ENCODE measurements at places on chromosomes 2 and 18.

- no peak for DNase-seq
Observed at GRCh38 chr2:95075440-95076132, 46.0 kb downstream of the MRPS5 start.

DNA sequence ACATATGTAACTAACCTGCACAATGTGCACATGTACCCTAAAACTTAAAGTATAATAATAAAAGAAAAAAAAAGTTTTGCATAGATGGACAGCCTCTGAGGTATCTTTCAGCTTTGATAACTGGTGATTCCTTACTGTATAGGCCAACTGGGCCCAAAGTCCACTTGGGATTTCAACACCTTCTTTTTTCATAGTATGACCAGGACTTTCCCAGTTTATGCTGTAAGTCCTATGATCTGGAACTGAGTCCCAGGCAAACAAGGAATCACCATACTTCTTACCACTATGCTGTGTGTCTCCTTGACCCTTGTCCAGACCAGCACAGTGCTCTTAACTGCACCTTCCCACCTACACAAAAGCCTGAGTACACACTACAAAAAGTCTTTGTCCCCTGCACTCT is 205.1 kb upstream of the RBBP8 start:
- no peak for DNase-seq

DNA sequence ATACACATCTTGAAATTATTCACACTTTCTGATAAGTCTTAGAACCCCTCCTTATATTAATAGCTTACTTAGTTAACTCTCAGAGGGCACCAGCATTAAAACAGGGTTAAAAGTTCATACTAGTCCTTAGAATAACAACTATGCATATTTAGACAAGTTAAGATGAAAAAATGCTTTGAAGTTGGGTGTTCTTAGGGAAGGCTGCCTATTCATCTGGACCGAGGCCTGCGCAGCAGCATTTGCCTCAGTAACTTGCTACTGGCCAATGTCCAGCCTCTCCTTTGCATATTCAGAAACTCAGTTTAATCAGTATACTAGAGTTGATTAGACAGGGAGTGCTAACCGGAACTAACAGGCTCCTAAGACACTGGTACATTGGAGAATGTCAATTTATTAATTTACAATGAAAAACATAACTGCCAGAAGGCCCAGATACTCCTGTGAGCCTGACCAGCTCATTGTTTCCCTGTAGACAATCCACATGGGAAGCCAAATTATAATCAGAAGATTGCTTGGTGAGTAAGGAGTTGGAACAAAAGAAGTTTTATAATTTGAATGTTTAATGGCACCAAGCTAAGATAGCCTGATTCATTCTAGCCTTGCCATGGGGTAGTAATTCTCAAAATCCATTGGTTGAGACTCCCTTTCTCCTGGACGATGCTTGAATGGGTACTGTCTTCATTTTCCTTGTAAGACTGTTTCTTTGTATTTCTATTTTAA is 48.9 kb downstream of the DYNC1I2 start:
- no peak for DNase-seq

DNA sequence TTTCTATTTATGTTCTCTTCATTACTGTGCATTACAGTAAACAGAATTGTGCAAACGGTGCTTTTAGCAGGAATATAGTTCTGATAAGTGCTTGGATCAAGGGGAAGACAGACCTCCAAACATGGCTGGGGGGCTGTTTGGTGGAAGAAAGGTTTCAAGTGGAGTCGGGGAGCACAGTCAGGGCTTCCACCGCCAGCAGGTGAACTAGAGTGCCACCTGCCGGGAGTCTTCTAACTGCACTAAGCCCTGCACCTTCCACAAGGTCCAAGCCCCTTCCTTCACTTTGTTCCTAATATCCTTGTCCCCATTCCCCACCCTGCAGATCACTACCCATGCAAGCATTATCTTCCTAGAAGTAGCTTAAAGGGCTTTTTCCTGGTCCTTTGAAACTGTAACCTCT is 11.1 kb downstream of the ONECUT2 start:
- peak; percentile 22 for DNase-seq

DNA sequence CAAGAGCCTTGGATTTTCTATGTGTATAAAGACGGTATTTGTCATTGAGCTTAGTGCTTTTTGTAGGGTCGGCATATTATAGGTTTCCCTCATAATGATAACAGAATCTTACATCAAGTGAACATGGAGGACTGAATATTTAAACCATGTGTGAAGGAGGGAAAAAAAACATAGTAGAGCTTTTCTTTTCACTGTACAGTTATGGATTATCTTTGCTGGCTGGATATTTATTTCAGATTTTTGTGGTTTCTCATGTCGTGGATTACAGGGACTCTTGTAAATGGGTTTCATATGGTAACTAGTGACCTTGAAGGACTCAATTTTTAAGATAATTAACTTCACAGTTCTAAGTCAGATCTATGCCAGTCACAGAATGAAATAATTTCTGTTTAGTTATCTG is 330.2 kb upstream of the NRP2 start:
- DNase-seq, result no peak

DNA sequence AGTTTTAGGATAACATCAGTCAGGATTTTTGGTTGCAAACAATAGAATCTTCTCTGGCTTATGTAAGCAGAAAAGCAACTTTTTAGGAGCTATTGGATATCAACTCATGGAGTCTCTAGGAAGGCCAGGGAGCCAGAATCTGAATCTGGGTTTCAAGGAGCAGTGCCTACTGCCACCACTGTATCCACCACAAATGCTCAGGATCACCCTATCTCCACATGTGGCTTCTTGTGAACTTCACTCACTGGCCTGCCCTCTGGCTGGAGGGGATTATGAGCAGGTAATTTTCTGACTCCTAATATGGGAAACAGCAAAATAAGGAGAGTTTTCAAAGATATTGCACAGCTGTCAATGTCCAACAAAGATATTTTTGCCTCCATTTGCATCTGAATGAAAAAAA is 142.9 kb downstream of the PKP4 start:
- no peak for DNase-seq

GRCh38 chr18:902229-902628 is 2.4 kb upstream of the ADCYAP1 start:
- DNase-seq, result no peak

- DNase-seq, result no peak
Observed at GRCh38 chr18:62757399-62758010, 42.2 kb downstream of the PHLPP1 start.

GRCh38 chr2:108320326-108320922 is 31.7 kb downstream of the SULT1C2 start:
- DNase-seq, result no peak

GRCh38 chr2:52404046-52404445 is 1363.6 kb upstream of the CHAC2 start:
- DNase-seq, result no peak

GRCh38 chr2:237858294-237859081 is 935 bp upstream of the RAMP1 start:
- peak; percentile 38 for DNase-seq

DNA sequence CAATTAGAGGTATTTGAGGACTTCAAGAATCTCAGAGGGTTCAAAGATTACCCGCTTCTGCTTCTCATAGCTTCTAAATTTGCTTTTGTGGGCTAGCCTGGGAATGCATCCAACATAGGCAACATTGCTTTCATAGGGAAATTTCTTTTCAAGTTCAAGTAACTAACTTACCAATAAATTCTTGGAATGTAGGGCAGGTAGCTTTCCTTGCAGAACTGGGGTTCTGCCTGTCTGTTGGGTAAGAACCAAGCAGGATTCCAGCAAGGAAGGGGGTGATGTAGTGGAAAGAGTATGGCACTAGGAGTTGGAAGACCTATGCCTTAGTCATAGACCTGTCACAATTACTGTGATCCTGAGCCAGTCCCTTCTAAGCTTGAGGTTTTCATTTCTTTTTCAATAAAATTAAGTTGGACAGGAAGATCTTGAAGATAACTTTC is 164.1 kb downstream of the FHOD3 start:
- no peak for DNase-seq

GRCh38 chr2:929925-930324 is 20.7 kb upstream of the SNTG2 start:
- no peak for DNase-seq

GRCh38 chr2:217593732-217594131 is 409.1 kb downstream of the TNS1 start:
- DNase-seq, result peak; percentile 31

GRCh38 chr2:202944816-202945215 is 32.7 kb downstream of the CARF start:
- DNase-seq, result no peak

GRCh38 chr2:149470046-149470445 is 117.5 kb downstream of the MMADHC start:
- DNase-seq, result no peak

- DNase-seq, result no peak
Observed at GRCh38 chr18:62974928-62975675, 259.8 kb downstream of the PHLPP1 start.

GRCh38 chr2:150369862-150370261 is 117.6 kb downstream of the RND3 start:
- no peak for DNase-seq

DNA sequence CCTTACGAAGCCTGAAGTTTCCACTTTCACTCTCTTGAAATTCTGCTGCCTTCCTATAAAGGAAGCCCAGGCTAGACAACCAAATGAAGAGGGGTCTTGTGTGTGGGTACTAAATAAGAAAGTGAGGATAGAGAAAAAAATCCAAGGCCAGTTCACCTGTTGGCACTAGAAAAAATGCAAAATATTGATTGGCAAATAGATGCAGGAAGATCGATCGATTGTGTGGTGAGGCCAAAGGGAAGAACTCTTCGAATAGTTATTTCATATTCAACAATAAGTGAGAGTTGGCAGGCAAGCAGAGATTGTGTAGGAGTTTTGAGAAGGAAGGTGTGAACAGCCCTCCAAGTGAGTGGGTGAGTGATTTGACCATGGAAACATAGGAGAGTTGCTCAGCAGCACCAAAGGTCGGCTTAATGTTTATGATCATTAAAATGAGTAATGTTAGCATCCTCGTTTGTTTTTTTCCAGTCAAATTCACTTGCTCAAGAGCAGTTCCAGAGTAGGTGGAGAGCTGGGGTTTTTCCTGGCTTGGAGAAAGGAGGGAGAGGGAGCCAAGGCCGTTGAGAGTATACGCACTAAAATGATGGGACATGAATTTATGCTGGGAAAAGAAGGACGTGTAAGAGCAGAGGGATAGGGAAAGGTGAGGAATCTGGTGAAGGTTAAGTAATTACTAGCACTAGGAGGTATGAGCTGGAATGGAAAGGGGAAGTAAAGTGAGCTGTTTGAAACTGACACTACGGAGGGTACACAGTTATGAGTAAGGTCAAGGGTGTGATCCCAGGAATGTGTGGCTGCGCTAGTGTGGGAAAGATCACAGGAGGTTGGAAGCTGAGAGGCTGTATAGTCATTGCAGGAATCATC is 1.1 kb upstream of the NAPG start:
- no peak for DNase-seq

DNA sequence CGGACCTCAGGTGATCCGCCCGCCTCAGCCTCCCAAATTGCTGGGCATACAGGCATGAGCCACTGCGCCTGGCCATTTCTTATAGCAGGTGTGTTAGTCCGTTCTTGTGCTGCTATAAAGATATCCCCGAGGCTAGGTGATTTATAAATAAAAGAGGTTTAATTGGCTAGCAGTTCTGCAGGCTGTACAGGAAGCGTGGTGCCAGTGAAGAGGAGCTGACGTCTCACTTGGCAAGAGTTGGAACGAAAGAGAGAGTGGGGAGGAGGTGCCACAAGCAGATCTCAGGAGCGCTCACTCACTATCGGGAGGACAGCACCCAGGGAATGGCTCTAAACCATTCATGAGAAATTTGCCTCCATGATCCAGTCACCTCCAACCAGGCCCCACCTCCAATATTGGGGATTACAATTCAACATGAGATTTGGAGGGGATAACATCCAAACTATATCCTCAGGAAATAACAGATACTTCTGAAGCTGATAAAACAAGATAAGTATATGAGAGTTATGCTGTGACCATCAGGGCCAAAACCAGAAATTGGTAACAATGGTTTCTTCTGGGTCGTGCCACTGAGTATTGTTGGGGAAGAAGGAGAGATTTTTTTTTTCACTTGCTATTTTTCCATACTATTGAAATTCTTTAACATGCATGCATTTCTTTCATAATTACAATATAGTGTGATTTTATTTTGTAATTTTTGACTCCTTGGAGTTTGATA is 7.4 kb upstream of the RMC1 start:
- peak; percentile 76 for DNase-seq

- DNase-seq, result no peak
Observed at GRCh38 chr2:195486520-195486919, 170.5 kb upstream of the SLC39A10 start.

- no peak for DNase-seq
Observed at GRCh38 chr18:73283788-73284187, 416.0 kb upstream of the NETO1 start.

DNA sequence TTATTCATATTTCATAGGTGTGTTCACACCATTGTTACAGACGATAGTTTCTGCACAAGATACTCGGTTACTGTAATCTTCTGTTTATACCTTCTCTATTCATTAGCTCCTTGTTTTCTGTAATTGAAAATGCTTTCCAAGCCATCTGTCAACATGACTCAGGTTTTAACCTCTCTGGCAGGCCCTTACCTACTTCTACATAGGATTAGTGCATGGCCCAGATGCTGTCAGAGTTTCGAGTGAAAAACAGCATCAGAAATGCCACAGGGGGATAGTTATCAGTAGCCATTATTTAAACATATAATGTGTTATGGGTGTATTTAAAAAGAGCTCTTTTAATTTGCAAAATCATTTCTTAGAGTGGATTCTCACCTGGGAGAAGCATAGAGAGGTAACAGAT is 596.4 kb downstream of the FBXO15 start:
- DNase-seq, result no peak

DNA sequence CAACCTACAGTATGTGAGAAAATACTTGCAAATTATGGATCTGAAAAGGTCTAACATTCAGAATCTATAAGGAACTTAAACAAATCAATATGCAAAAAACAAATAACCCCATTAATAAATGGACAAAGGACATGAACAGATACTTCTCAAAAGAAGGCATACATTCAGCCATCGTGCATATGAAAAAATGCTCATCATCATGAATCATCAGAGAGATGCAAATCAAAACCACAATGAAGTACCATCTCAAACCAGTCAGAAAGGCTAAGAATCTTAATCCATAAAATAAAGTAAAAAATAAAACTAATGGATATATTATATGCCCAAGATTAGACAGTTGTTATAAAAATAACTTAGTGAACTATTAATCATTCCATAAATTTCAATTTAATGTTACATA is 154.0 kb downstream of the CALCRL start:
- DNase-seq, result no peak

- DNase-seq, result no peak
Observed at GRCh38 chr18:62784966-62785413, 69.6 kb downstream of the PHLPP1 start.

- DNase-seq, result no peak
Observed at GRCh38 chr2:46521215-46521683, 41.9 kb downstream of the TMEM247 start.

- DNase-seq, result no peak
Observed at GRCh38 chr2:134154246-134154645, 99.6 kb upstream of the MGAT5 start.
